ENCODE measurements at places on chromosomes 13 and 19.

DNA sequence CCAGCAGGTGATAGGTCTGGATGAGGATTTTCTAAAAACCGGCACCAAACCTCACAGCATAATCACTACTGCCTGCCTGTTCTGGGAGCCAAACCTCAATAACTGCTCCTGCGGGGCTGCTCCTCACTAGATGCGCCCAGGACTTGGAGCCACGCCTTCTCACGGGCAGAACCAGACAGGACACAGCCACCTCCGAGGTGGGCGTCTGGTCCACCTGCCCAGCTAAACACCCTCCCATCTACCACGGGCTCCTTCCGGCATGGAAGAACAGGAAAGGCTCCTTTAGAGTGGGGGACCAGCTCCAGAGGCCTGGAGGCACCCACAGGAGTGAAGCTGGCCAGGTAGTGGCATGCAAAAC lies 73.5 kb downstream of the PEPD start:
- DNase-seq: no peak

DNA sequence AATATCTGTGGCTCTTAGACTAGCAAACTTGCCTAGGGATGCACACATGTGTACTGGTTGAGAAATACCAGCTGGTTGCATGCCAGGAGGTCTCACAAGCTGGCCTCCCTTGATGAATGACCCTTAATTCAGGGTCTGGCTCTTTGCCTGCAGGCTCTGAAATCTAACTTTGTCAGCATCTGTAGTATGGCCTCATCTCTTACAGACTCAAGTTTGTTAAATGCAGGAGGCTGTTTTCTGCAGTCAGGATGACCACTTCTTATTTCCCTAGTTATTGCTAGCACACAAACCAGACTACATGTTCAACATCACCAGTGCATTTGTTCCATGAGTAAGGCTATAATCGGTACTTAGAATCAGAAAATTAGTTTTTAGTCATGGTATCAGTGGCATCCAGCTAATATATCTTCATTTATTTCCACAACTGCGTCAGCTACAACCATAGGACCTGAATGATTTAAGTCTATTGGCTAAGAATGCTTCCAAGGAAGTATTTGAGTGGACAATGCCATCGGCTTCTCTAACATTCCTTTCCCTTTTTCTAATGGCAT lies 23.3 kb upstream of the POSTN start:
- no peak for DNase-seq

DNA sequence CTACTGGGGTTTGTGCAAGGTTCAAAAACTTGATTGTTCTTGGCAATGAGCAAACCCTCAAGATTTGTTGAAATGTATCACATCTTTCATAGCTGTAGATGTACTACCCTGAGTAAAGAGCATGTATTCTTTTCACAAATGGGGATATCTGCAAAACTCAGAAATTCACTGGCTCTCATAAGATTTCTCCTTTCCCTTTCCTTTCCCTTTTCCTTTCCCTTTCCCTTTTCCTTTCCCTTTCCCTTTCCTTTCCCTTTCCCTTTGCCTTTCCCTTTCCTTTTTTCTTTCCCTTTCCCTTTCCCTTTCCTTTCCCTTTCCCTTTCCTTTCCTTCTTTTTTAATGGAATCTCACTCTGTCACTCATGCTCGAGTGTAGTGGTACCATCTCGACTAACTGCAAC lies 69.1 kb downstream of the FNDC3A start:
- no peak for DNase-seq

- DNase-seq: no peak
Observed at GRCh38 chr13:113599391-113599790, 14.8 kb downstream of the TFDP1 start.

DNA sequence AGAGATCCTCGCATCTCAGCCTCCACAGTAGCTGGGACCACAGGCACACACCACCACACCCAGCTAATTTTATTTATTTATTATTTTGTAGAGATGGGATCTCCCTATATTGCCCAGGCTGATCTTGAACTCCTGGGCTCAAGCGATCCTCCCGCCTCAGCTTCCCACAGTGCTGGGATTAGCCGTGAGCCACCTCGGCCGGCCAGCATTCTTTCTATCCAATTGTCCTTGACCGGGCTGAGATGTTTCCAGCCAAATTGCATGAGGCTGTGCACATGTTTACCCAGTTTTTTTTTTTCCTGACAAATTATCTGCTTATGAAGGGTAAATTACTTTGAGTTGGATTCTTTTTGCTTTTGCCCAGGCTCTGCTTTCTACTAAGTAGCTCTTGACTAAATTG lies 28.2 kb downstream of the UNC13A start:
- DNase-seq: no peak

DNA sequence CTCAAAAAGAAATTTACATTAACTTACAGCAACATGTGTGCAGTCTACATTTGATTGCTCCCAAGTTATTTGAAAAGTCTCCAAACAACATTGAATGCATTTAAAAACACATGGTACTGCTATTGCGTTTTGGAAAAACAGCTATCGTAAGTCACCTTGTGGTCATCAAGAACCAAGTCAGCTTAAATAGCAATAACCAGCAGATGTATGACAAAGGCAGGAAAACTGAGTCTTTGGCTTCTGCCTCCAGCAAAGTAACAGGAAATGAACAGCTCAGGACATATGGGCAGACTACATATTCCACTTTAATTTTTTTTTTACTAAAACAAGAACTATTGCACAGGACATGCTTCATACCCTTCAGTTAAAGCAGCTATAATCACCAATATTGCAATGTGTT lies 580.6 kb upstream of the SPRY2 start:
- DNase-seq: no peak

GRCh38 chr13:105442949-105443699 lies 1092.3 kb downstream of the EFNB2 start:
- DNase-seq: no peak

DNA sequence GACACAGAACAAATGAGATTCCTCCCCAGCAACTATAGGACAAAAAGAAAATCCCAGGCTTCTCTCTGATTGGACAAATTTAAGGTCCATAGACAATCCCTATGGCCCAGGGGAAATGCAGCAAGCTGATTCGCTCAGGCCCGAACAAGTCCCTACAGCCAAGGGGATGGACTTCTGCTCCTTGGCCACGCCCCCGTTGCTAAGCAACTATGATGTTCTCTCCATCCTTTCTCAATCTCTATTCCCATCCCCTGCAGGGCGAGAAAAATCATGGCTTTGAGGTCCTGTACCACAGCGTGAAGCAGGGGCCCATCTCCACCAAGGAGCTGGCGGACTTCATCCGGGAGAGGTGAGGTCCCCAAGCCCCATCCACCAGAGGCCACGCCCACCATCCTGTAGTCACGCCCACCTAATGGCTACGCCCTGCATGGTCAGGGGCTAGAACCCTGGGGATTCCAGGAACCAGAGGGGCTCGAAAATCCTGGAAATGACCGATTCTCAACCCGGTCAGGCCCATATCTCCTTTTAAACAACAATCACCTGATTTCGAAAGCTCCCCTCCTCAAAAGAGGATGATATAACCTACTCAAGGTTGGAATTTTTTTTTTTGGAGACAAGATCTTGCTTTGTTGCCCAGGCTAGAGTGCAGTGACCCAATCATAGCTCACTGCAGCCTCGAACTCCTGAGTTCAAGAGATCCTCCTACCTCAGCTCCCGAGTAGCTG lies 11.4 kb downstream of the FCHO1 start:
- no peak for DNase-seq

- DNase-seq: no peak
Observed at GRCh38 chr19:33427801-33428626, 54.5 kb downstream of the CEBPG start.

DNA sequence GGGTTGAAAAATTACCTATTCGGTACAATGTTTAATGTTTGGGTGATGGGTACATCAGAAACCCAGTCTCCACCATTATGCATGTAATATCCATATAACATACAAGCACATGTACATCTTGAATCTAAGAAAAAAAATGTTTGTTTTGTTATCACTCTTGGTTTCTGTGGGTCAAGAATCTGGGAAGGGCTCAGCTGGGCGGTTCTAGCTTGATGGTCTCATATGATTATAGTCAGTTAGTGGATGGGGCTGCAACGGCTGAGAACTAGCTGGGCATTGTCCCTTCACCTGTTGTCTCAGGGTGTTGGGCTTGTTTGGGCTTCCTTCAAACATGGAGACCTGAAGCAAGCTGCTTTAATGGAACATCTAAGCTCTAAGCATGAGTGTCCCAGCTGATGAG lies 4.7 kb downstream of the ADGRE3 start:
- DNase-seq: no peak

DNA sequence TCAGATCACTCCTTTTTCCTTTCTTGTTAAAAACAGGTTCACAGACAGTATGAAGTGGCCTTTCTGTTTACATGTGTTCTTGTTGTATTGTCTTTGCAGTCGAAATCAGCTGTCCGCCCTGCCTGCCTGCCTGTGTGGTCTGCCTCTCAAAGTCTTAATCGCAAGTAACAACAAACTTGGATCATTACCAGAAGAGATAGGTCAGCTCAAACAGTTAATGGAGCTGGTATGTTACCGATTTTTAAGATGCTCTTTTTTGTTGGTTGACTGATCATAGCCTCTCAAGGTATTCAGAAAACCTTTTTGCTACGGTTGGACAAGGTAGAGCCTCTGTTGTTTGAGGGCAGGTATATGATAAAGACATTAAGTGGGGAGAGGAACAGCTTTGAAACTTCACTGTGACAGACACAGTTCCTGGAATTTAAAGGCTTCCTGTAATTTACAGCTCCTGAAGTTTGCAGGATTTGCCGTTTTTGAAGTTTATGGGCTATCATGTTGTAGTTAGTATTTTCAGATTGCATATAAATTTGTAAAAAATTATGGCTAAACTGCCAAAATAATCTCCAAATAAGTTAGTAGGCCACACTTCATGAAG lies 116.1 kb downstream of the LRCH1 start:
- DNase-seq: no peak

- no peak for DNase-seq
Observed at GRCh38 chr13:112831196-112831595, 137.8 kb upstream of the MCF2L start.

GRCh38 chr13:96089749-96090239 lies at the start of gene HS6ST3:
HS6ST3 (plus strand) TSS chr13:96090107.
- no peak for DNase-seq

DNA sequence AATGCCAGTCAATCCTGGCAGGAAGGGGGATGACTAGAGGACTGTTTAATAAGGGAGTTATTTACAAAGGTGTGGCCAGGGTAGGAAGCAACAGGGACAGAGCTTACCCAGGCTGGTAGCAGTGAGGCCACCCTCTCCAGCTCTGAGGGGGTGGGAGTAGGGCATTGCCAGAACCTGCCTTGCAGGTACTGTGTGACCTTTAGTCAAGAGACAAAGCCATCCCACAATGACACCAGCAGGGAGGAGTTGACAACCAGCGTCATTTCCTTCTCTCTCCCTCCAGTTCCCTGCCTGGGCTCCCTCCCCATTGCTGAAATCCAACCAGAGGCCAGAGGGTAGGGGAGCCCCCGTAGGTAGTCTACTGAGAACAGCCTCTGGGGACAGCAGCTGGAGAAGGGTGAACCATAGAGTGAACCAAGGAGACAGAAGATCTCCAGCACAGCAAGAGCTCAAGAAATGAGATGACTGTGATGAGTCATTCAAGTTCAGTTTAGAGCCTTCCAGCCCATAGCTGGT lies 33.3 kb upstream of the SPATA13 start:
- DNase-seq: no peak

GRCh38 chr19:29492769-29493168 lies 33.0 kb upstream of the VSTM2B start:
- no peak for DNase-seq

DNA sequence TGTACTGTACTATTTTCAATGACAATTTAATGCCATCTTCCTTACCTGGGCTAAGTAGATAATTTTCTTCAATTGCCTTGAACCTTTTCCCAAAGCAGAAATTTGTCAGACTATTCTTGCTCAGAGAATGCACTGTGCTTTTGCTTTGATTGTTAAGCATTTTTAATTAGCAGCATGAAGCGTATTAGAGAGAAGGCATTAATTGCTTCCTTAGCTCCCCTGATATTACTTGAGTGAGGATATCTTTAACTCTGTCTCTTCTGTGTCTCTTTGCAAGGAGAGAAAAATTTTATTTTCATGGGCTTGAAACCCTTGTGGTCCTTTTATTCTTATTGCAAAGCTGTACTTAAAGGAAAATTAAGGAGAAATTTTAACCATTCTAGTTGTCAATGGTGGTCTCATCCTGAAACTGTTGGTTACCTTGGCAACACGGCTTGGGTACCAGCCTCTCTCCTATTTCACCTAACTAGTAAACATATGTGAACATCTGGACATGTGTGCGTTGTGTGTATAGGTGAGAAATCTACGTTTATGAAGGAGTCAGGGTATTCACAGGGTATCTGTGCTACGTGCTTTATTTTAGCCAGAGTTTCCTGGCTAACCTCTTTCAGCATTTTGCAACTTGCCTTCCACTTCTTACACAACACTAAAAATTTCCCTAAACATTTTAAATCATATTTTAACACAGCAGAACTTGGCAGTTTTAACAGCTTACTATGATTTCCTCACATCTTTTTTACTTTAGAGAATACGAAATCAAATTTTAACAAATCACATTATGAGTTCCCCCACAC lies 225.5 kb downstream of the KLF5 start:
- DNase-seq: no peak

DNA sequence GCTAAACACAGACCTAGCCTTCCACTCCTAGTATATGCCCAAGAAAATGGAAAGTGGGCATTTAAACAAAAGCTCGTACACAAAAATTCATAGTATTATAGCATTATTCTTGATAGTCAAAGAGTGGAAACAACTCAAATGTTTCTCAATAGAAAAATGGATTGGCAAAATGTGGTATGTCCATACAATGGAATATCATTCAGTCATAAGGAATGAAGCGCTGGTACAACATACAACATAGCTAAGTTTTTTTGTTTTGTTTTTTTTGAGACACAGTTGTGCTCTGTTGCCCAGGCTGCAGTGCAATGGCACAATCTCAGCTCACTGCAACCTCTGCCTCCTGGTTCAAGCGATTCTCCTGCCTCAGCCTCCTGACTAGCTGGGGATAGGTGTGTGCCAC lies 11.9 kb downstream of the ZNF558 start:
- DNase-seq: no peak

GRCh38 chr19:56099638-56100539 lies 21.2 kb downstream of the ZNF787 start:
- no peak for DNase-seq

DNA sequence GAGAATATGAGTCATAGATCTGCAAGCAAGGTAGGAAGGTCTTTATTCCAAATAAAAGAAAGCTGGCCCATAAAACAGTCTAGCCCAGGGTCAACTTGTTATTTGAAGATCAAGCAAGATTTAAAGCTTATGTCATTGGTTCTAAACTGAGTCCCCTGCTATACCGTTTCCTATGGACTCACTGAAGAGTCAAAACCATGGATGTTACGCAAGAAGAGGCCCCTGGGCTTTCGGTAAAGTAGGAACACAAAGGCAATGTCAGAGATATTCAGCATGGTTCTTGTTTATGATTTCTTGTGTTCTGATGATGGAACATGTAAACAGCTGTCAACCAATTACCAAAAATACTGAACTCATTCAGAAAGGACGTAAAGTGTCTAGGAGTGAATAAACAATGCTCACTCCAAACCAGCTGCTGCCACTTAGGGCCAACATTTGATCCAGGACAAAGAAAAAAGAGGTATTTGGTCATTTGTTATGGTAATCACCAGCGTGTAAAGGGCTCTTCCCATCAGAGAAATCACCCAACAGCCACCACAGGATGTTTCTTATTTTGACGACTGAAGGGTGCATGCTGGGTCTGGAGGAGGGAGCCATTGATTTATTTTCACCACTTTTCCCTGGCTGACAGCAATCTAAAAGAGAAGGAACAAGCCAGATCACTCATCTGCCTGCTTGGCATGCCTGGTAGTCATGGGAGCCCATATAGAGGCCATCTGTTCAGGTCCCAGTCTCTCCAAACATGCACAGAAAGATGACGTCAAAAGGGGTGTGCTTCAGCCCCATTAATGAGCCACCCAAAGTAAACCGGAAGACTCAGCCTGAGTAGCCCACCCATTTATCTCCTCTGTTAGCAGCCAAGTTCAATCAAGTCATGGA lies 68.3 kb downstream of the FGF14 start:
- no peak for DNase-seq

All from stimulated activated CD4-positive, alpha-beta T cell treated with anti-CD3 and anti-CD28 coated beads, TNF-alpha, amount 100 ng/mL, for 24 hours (primary cell).